ENCODE measurements at places on chromosomes 12 and 14.

DNA sequence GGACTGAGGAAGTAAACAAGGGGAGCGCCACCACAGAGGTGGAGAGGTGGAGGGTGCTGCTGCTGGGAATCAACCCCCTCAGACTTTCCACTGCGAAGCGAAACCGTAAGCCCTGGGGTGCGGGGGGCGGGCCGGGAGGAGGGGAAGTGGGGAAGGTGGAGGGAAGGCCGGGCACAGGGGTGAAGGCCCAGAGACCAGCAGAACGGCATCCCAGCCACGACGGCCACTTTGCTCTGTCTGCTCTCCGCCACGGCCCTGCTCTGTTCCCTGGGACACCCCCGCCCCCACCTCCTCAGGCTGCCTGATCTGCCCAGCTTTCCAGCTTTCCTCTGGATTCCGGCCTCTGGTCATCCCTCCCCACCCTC is at the start of gene LAG3:
Gene LAG3, plus strand, starts transcription at position 190 of the 365 bp plus-strand sequence. CDS start 333 bp downstream, outside the sequence.
- DNase-seq, result no peak

DNA sequence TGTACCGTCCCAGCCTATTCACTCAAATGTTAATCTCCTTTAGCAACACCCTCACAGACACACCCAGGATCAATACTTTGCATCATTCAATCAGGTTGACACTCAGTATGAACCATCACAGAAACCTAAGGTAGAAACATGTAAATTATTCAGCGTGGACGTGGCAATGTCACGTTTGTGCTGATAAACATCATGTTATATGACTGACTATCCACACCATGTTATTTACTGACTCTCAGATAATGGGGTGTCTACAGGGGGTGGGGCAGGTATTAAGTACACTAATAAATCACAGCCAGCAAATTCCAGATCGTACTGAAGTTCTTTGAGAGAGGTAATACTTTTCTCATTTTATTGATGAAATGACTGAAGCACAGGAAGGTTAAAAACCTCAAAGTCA is 280.0 kb downstream of the C12orf75 start:
- no peak for DNase-seq

DNA sequence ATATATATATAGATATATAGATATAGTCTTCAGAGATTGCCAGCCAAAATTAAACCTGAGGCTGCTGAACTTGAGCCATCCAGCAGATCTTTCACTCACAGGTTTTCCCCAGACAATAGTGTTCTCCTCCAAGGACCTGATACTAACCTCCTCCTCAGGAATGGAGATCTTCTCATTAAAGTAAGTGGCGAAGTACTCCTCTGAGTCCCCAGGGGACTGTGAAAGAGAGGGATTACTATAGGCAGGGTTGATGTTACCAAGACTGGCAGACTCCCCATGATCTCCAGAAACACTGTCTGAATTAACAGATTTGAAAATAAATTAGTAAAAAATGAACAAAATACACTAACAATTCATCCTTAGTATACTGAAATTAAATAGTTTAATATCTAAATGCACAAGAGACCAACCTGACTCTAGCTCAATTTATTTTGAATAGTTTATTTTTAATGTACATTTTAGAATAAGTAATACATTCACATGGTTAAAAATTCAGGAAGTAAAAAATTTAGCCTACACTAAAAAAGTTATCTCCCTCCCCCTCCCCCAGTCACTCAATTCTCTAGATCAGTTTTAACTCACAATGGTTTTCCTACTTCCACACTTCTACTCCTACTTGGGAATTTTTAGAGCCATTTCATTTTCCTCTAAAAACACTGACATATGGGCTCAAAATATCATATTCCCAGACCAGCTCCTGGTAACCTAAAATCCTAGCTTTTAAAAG is 17.7 kb downstream of the SLC11A2 start:
- DNase-seq, result no peak

DNA sequence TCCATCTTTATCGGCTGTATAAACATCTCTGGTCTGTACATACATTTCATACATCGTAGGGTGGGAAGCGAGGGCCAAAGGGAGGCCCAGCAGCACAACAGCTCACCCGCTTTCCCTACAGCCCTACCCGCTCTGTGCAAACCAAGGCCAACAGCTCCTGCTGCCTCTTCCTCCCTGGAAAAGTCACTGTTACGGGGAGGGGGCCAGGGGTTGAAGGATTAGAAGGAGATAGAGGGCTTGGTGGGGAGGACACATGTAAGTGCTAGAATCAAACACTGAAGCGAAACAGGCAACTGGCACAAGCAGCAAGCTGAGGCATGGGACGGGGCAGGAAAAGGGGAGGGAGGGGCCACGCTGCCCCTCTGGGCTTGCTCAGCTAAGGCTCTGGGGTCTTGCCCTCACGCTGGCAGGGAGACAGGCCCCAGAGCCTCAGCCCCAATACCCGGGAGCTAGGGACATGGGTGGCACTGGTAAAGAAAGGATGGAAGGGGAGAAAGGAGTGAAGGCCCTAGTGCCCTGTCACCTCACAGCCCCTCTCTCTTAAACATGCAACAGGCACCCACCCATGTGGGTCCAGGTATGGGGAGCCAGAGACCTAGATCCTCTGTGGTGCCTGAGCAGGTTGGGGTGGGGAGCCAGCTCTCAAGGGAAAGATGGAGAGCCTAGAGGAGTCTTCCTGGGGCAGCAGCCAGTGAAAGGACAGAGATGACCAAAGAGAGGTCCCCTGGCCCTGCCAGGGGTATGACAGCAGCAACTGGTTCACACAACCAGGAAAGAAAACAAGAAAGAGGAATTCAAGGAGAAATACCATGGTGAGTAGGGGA is 14.4 kb downstream of the SPRYD3 start:
- DNase-seq, result no peak

DNA sequence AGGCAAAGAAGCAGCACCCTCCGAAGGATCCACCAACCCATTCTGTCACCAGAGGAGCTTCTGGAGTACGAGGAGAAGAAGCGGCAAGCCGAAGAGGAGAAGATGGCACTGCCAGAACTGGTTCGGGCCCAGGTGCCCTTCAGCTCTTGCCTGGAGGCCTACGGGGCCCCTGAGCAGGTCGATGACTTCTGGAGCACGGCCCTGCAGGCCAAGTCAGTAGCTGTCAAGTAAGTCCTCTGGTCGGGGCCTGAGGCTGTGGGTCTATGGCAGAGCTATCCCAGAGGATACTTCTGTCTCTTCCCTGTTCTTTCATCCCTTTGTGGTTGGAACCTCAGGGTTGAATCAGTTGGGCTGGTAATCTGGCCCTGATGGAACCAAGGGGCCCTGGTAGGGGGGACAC is 5.9 kb upstream of the TPI1 start:
- DNase-seq, result no peak

DNA sequence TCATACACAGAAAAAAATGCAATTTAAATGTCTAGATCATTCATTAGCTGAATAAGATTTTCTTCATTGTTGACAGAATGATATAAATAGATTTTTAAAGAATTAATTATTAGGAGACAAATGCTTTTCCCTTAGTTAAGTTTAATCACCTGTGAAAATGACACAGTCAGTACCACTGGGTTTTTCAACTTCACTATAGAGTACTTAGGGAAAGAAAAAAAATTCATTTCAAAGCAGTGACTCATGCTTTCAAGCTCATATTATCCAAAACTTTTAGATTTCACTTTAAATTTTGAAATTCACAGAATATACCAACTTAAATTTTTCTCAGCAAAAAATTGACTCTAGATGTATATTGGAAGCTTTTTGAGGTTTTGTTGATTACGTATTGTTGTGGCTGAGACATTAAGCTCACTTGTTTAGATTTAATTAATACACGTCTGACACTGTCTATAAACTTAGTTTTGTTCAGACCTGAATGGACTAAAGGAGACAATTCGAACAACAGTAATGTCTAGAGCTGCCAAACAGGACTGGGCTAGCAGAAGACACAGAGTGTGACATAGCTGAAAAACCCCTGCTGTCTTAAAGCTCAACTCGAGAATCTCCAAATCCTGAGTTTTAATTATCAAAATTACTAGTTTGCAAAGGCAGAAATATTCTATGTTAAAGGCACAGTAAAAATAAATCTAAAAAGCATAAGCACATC is 1.6 kb downstream of the MGAT4C start:
- DNase-seq, result no peak

DNA sequence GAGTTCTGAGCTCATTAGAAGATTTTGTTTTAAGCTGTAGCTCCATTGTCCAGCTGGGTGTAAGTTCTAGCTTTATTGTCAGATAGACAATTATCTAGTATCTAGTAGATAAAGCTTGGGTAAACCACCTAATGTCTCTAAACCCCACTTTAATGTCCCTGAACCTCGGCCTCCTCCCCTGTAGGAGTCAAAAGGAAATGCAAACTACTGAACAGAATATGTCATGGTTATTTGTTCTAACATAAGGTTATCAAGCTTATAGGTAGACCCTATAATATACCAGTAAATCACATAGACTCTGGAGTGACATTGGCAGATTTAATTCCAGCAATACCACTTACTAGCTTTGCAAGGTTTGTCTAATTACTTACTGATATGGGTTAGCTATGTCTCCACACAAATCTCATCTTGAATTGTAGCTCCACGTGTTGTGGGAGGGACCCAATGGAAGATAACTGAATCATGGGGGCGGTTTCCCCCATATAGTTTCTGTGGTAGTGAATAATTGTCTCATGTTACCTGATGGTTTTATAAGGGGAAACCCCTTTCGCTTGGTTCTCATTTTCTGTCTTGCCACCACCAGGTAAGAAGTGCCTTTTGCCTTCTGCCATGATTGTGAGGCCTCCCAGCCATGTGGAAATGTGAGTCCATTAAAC is 29.4 kb downstream of the BCAT1 start:
- no peak for DNase-seq

GRCh38 chr12:65100140-65100539 is 21.0 kb downstream of the WIF1 start:
- DNase-seq, result no peak

GRCh38 chr12:129211862-129212630 is 358.8 kb downstream of the GLT1D1 start:
- no peak for DNase-seq

- no peak for DNase-seq
Measured at GRCh38 chr14:74835645-74836250, 40.2 kb downstream of the PROX2 start.

DNA sequence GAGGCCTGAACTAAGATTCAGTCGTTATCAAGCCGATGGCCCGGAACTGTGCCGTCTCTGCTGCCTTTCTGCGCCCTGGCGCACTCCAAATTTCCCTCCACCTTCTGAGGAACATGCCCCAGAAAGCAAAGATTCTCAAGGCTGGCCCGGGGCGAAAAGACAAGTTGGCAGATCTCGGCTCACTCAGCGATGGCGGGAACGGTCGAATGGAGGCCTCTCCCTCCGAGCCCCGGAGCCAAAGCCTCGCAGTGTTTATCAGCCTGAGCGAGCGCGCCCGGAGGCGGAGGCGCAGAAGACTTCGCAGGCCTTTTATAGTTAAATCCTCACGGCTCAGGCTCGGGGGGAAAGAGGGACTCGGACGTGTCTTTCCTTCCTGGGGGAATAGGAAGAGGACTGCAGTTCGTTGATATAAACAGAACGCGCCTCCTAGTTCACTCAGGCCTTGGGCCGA is 5.6 kb downstream of the TBX5 start:
- no peak for DNase-seq

DNA sequence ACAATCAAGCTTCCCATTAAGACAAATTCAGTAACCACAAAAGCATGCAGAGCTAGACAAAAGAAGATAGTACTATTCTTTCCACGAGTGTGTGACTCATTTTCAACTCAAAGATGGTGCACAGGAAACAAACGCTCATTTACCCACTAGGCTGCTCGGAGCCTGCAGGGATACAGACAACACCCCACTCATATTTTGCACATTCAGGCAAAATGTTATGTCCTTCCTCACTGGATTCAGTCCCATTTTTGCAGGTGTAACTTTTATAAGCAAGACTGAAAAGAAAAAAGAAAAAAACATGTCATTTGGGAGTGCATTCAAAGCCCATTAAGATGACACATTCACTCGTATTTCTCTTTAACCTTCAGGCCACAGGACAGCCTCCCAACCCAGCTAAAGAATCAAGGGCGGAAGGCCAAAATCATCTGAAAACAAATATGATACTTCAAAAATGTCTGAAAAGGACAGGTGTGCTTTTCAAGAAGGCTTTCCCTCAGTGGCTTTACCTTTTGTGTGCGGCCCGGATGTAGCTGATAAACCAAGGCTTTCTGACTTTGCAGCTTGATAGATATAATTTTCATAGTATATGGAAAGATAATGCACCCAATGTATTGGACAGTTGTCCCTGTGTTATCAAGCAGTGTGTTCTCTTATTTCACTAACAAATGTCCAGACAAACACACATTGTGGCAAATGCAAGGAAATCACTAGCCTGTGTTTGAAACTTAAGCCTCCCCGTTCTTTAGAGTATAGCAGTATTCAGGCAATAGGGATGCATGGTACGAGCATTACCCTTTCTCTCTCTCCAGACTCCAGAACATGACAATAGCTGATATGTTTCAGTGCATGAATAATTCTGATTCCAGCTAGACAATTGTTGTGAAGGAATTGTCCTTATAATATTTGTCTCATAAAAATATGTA is 147.8 kb upstream of the KRR1 start:
- DNase-seq, result peak; percentile 91

DNA sequence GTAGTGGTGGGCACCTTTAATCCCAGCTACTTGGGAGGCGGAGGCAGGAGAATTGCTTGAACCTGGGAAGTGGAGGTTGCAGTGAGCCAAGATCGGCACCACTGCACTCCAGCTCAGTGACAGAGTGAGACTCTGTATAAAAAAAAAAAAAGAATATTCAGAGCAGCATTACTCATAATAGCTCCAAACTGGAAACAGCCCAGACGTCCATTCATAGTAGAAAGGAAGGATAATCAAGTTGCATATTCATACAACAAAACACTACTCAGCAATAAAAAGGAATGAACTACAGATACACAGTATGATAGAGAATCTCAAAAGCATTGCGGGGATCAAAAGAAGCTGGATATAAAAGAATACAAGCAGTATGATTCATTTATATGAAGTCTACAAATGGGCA is 19.1 kb downstream of the TMEM30B start:
- no peak for DNase-seq

DNA sequence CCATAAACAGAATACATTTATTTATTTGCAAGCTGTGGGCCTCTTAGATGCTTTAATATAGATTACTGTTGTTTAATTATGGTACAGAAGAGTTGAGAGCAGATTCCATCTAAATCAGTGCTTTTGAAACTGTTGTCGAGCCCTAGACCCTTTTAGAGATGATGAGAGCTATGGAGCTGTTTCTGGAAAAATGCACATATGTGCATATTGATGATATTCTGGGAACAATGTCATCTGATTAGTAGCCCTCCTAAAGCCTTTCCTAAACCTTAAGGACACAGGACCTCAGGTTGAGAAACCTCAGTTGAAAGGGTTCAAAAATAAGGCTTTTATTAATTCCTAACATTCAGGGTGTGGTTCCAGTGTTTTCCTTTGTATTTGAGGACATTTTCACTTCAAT is 11.7 kb downstream of the PRKCH start:
- DNase-seq, result no peak

- no peak for DNase-seq
Measured at GRCh38 chr12:67545298-67545697, 103.2 kb upstream of the DYRK2 start.
